ENCODE measurements at places on chromosomes 16 and 17. TPM values are rescaled to one million over a fixed set of nuclear protein-coding genes. Genes with fewer than 3 reads are reported as not detected.

Gene GNG13
- total RNA-seq: not detected

Gene ITGAX
- 13.4 TPM for total RNA-seq

Gene LUC7L
- 43.0 TPM for total RNA-seq

Gene LAT
- 11.4 TPM for total RNA-seq

- peak; percentile 67 for DNase-seq
Measured at GRCh38 chr16:57507136-57508034, 21.1 kb upstream of the DOK4 start.

DNA sequence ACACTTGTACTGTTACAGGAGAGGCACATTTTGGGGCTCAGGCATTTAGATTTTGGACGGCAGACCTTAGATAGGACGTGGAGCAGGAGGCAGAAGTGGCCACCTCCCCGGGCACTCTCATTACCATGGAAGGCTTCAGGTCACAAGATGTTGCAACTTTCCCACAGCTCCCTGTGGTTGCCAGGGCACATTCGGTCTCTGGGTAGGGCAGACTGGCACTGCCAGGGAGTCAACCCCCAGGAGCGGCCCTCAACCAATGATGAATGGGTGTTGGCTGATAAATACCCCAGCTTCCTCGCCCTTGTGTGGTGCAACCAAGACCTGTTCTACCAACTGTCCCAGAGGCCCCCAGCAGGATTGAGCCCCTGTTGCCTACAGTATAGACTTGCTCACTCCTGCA lies 11.2 kb downstream of the NAGPA start:
- no peak for DNase-seq

GRCh38 chr16:79400462-79401149 lies 199.9 kb downstream of the MAF start:
- DNase-seq: no peak

DNA sequence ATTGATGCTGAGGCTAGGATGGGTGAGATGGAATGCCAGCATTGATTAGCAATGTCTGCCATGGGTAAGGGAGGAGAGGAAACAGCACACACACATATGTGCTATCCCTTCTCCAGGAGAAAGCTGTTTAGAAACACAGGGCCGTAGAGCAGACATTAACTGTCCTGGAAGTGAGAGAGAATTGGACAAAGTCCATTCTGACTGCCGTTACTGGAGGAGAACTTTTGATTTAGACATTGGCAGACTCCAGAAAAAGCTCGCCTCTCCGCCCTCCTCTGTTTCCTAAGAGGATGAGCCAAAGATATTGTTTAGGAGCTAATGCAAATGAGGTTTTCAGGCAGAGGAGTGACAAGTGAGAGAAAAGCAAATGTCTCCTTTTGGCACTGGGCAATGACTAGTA lies 237.0 kb downstream of the HAPSTR1 start:
- DNase-seq: no peak

- no peak for DNase-seq
Measured at GRCh38 chr16:12197812-12198211, 221.3 kb downstream of the SNX29 start.

- DNase-seq: no peak
Measured at GRCh38 chr17:35548978-35549377, 11.5 kb upstream of the SLFN12L start.

- DNase-seq: no peak
Measured at GRCh38 chr16:67516296-67517154, 12.1 kb upstream of the RIPOR1 start.

- DNase-seq: no peak
Measured at GRCh38 chr17:72299100-72299499, 178.3 kb downstream of the SOX9 start.

All from posterior vena cava (tissue), 2 donors.